ENCODE measurements at places on chromosomes 2 and 18. TPM values are rescaled to one million over a fixed set of nuclear protein-coding genes. Genes with fewer than 3 reads are reported as not detected.

The FOSL2 gene
- 62.8 TPM for total RNA-seq

The BCL11A gene
- total RNA-seq, result 30.9 TPM

The POMC gene
- total RNA-seq, result 3.6 TPM

The NEU2 gene
- total RNA-seq, result 1.4 TPM

The CFAP65 gene
- total RNA-seq, result not detected

The GNLY gene
- not detected for total RNA-seq

GRCh38 chr2:30265052-30266015 lies 34.0 kb downstream of the LBH start:
- DNase-seq, result no peak

- no peak for DNase-seq
These were observed 17.6 kb upstream of the MAP4K4 start for GRCh38 chr2:101679801-101680487.

GRCh38 chr2:197297772-197298318 lies 12.7 kb downstream of the ANKRD44 start:
- DNase-seq, result no peak

The ALPP gene
- not detected for total RNA-seq

The AQP12B gene
- total RNA-seq, result not detected

The CYTIP gene
- 8.2 TPM for total RNA-seq

DNA sequence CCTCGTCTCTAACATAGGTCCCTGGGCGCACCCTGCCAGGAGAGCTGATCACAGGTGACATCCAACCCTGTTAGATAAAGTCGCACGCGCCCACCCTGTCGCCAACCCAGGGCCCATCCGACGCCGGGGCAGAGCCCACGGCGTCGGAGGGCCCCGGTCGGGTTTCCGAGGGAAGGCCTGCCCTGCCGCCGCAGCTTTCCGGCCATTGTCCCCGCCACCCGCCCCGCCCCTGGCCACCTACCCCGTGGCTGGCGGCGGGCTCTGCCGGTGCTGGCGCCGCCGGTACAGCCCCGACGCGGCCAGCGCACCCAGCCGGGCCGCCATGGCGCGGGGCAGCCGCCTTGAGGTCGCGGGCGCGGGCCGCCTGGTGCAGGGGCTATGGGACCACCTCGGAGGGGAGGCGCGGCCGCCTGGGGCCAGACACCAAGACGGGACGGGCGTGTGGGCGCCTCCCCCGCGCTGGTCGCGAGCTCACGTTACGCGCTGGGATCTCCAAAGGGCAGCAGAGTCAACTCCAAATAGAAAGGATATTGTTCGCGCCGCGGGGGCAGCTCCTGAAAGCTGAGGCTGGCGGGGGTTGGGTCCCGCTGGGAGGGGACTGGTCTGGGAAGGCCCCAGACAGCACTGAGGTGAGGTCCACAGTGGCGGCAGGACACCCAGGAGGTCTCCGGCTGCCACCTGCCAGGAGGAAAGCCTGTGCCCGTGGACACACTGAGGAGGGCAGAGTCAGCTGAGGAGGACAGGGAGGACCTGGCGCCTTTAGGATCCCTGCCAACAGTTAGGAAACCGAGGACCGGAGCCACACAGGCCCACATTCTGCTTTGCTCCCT lies 11.1 kb downstream of the LIMS2 start:
- DNase-seq, result no peak

DNA sequence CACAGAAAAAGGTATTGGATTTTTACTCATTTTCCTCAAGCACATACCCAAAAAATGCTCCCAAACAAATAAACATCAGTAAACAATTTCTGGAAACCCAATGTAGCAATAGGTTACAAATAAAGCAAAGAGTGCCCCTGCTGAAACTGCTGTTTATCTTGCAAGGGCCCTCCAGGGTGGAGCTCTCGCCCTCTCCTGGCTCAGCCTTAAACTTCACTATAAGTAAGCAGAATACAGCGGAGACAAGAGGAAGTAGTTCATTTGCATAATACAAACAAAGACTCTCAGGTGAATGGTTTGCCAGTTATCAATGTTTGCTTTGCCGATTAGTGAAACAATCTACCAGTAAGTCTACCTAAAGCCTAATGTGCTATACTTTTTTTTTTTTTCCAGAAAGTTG lies 437.6 kb downstream of the DLGAP1 start:
- no peak for DNase-seq

The IL36A gene
- total RNA-seq, result not detected

The MOGAT1 gene
- total RNA-seq, result 2.5 TPM

GRCh38 chr2:223995569-223995968 lies 38.3 kb downstream of the MRPL44 start:
- DNase-seq, result no peak

GRCh38 chr2:202355993-202356505 lies 20.1 kb upstream of the BMPR2 start:
- no peak for DNase-seq

- DNase-seq, result peak; percentile 89
These were observed 665.1 kb upstream of the ZEB2 start for GRCh38 chr2:145184741-145185651.

The SPEG gene
- 10.5 TPM for total RNA-seq

DNA sequence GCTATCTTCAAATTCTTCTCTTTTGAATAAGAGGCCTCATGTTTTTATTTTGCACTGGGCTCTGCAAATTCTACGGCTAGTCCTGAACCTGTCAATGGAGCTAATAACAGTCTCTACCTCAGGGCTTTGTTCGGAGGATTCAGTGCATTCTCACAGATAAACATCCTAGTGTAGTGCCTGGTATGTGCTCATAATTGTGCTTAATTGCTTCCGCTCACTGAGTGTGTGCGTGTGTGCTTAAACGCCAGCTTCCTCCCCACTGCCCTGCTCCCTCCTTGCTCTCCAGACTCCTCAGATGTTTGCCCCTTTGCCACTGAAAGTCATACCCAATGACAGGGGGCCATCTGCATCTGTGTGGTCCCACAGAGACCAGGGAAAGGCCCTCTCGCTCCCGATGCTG lies 6.7 kb downstream of the GYPC start:
- DNase-seq, result no peak

GRCh38 chr2:226652983-226653765 lies 146.4 kb downstream of the IRS1 start:
- DNase-seq, result no peak

DNA sequence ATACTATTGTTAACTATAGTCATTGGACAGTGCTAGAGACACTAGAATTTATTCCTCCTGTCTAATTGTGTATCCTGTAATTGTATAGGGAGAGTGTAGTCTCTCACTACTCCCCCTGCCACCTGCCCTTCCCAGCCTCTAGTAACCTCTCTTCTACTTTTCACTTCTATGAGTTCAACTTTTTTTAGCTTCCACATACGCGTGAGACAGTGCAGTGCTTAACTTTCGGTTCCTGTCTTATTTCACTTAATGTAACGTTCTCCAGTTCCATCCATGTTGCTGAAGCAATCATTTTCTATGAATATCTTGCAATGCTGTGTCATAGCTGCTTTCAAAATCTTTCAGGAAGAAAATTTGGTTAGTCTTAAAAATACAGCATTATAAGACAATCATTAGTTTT lies 22.8 kb upstream of the RUFY4 start:
- DNase-seq, result no peak

DNA sequence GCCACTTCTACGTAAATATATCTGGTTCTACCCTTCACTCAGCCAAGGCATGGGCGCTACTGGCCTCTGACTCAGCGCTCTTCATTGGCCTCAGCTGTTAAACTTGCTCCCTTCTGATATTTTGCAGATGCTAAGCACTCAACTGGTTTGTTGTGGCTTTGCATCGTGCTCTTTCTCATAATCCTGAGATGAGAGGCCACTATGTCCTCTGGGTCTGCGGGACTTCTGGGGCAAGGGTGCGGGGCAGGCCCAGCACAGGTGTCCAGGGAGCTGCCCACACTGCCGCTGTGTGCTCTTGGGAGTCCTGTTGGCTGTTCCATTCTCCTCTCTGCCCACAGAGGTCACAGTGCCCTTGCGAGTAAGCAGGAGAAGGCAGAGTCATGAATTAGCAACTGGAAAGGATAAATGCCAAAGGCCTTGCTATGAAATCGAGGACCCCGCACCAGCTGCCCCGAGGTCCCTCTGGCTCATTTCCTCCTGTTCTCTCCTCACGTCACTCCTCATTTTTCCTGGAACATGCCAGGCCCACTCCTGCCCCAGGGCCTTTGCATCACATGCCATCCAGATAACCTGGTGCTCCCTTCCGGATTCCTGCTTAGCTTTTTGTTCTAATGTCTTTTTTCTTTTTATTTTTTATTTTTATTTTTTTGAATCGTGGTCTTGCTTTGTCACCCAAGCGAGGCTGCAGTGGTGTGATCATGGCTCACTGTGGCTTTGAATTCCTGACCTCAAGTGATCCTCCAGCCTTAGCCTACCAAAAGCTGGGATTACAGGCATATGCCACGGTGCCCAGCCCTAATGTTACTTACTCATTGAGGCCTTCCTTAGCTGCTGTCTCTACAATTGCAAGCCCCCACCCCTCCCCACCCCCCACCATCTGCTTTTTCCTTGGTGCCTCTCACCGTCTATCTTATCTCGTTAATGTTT lies 34.9 kb upstream of the MAT2A start:
- no peak for DNase-seq

The INHBB gene
- 7.1 TPM for total RNA-seq

DNA sequence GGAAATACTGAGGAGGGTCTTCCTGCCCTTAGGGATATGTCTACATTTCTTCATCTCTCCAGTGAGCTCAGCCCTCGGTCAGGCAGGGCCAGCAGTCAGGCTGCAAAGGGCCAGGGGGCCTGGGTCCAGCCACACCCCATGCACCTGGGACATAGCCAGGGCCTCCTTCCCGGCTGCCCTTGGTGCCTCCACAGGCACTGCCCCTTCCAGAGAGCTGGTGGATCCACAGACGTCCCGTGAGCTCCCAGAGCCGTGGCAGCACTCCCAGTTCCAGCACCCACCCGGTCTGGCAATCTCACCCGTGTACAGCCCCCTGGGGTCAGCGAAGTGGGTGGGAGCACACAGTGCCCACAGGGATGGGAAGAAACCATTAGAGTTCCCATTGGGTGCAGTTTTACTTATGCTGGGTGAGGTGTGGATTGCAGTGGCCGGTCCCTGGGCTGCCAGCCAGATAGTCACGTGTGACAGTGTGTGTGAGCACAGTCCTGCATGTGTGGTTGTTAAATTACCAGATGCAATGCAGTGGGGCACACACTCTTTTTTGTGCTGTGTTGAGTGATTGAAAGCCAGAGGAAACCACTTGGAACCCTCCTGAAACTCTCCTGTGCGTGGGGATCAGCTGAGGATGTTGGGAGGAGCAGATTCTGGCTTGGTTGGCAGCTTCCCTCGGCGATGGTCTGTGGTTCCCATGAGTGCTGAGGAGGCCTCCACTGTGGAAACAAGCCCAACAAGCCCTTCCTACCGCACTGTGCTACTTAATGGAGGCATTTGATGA lies 131.0 kb downstream of the SNTG2 start:
- DNase-seq, result no peak

DNA sequence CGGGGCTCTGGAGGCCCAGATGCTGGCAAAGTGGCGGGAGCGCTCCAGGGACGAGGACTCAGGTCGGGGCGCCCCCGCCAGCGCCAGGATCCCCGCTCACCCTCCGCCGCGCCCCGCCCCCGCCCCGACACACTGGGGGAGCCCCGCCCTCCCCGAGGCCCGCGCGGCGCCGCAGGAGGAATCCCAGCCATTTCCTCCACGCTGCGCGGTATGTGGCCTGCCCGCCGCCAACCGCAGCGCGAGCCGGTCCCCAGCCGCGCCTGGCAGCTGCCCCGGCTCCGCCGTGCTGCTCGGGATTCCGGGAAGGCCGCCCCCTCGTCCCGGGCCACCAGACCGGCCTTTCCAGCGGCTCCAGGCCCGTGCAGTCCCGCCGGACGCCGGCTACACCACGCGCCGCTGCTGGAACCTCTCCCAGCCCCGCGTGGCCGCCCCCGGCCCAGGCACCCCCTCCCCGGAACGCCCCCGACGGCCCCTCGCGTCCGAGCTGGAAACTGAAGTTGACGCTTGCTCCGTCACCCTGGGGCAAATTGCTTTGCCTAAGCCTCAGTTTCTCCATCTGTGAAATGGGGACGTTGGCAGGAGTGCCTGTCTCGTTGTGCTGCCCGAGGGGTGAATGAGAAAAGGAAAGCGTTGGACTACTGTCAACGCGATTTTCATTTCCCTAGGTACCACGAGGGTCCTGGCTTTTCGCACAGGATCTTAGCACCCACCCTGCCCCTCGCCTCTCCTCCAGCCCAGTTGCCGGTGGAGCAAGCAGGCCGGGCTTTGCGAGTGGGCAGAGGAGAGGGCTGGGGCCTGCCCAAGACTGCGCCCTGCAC lies 53.6 kb downstream of the PKDCC start:
- DNase-seq, result peak; percentile 30

- DNase-seq, result no peak
These were observed 23.0 kb downstream of the POU3F3 start for GRCh38 chr2:104876606-104877570.

DNA sequence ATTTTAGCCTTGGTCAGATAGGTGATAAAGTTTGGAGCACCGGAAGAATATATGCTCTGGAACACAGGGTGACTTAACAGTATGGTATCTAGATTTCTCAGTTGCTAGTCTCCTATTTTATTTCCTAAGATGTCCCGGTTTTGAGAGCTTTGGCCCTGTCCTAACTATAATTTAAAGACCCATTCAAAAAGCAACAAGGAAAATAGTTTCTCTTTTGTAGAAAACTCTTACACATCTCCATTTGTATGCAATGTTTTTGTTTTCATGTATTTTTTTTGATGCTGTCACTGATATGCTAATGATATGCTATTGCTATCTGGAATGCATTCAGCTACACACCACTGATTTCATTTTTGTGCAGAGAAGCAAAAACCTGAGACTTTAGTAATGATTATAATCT lies 237.8 kb downstream of the GPD2 start:
- DNase-seq, result no peak

GRCh38 chr2:140392824-140393223 lies 1612.6 kb upstream of the NXPH2 start:
- DNase-seq, result no peak

The ANO7 gene
- 0.79 TPM for total RNA-seq

GRCh38 chr2:60881047-60881932 lies at the start of gene REL:
TSS of gene REL (plus strand) at chr2:60881574. CDS start at chr2:60881841, 267 bp downstream.
- DNase-seq, result peak; percentile 89

The CHRNA1 gene
- 4.2 TPM for total RNA-seq

The PLEK gene
- 12.8 TPM for total RNA-seq

- DNase-seq, result no peak
These were observed at the start of gene MYL1 for GRCh38 chr2:210315015-210315788. TSS of gene MYL1 (minus strand) at chr2:210315174. CDS start at chr2:210315042, 132 bp downstream.

The PROKR1 gene
- 0.10 TPM for total RNA-seq

The MC2R gene
- not detected for total RNA-seq

DNA sequence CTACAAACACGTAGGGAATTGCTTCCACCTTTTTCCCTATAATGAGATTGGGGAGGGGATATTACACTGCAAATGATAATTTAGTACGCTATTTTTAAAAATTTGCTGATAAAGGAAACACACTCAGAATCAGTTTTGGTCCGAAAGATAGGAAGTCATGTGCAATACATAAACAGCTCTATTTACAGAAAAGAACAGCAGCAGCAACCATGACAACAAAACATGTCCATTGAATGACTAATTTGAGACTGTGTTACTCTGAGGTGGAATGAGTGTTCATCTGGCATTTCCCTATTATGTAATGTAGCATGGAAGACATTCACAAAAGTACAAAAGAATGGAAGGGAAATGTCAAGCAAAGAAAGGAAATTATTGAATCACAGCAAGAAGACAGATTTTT lies 337.2 kb downstream of the NBAS start:
- DNase-seq, result peak; percentile 14

The PAX3 gene
- 11.9 TPM for total RNA-seq

The CDK5R2 gene
- total RNA-seq, result not detected

The TMEM237 gene
- 48.2 TPM for total RNA-seq

The ZNF521 gene
- 35.3 TPM for total RNA-seq

Data from skin of body (tissue), 3 donors.